ENCODE measurements at places on chromosomes 3 and 15.

DNA sequence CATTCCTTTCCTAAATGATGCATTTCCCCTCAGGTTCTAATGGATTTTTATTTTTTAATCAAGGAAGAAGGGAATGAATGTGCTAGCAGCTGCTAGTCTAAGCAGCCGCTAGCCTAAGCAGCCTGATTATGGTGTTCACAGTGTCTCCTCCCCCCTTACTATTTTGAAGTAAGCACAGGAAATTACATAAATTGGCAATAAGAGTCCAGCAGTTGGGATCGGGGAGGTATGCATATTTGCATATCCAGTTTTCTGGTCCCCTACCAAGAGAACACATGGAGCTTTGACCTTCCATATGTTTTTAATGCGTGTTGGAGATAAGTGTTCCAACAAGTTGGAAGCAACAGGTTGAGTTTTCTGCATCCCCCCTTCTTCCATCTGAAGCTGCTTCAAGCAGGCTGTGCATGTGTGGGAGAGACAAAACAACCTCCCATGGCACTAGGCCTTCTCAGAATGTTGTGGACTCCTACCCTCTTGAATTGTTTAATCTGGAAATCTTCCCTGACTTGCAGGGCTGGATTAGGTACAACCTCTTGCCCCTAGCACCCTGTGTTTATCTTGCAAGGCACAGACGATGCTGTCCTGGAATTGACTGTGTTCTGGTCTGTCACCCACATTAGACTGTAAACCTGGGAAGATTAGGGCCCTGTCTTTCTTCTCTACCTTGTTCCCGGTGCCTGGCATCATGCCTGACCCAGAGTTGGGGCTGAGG is 124.8 kb upstream of the LRIG1 start:
- no peak for DNase-seq

- DNase-seq, result no peak
Measured at GRCh38 chr3:64238971-64239667, 13.9 kb upstream of the PRICKLE2 start.

DNA sequence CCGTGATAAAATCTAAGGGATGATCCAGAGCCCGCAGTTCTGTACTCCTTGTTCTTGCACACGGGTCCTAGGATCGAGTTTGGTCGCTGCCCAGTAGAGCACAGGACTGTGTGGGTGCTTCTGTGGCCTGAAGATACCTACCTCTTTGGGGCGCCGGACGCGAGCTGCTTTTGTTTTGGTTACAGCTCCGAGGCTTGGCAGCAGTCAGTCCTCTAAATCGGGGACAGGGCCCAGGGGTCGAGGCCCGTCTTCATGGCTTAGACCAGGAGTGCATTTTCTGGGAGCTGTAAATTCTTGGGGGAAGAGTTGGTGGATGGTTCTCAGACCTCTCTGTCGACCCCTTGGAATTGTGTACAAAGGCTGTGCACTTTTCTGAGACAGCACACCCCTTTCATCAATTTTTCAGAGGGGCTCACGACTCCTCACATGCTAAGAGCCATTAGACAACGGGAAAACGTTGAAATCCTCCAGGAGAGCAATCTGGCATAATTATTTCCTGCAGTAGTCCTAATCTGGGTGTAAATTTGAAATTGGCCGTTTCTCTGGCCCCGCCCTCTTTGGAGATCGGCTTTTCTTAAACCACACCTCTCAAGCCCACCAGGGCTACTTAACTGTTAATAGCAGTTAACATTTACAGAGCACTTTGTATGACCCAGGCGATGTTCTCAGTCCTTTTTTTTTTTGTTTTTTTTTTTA is 928 bp downstream of the CEP97 start:
- DNase-seq, result peak; percentile 14

- no peak for DNase-seq
Measured at GRCh38 chr3:170752571-170753155, 117.3 kb downstream of the RPL22L1 start.

DNA sequence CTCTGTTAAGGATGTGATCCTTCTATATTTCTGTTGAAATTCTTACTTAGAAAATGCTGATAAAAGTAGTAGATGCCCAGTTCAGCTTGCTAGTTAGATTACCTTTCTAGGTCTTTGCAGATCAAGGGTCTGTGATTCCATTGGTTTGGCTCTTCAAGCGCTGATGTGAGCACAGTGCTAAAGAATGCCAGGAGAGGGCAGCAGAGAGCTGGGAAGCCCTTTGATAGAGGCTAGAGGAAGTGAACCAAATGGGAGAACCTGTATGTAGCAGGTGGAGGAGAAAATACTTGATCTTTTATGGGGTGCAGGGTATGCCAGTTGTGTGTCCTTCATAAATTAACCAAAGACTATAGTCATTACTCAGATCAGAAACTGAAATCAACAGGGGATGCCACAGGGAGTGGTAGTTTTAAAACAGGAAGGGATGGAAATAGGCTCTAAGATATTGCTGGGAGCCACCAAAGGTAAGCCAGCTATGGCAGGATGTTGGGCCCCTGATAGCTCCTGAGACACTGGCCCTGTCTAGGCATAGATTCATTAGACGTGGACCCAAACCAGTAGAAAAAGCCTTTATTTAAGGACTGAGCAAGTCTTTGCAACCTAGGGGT is 677.4 kb downstream of the SQOR start:
- DNase-seq, result peak; percentile 82

Data from NCI-H1092 (cell line).